ENCODE measurements at places on chromosomes 1 and 21.

DNA sequence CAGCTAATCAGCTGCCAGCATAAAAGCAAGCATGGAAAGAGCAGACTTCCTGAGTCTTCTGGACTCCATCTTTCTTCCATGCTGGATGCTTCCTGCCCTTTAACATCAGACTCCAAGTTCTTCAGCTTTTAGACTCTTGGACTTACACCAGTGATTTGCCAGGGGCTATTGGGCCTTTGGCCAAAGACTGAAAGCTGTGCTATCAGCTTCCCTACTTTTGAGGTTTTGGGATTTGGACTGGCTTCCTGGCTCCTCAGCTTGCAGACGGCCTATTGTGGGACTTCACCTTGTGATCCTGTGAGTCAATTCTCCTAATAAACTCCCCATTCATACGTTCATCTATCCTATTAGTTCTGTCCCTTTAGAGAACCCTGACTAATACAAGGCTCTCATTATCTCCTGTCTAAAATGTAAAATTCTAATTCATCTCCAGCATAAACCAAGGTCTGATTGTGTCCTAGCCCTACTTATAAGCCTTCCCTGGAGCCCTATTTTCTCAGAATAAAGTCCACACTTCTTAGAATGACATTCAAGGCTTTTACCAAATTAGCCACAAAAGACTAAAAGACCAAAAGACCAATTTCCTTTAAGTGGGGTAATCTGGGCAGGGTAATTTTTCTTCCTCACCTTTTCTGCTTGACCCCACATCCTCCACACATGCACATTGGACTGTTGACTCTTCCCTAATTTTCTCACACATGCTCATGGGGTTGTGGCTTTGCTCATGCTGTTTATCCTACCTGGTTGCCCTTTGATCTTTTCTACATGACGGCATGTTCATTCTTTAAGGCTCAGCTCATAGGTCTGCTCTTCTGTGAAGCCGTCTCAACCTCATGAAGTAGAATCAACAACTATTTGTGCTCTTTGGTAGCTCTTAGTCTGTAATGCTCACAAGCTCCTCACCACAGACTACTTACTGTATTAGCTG, 18.1 kb upstream of the ENAH start:
- no peak for DNase-seq

DNA sequence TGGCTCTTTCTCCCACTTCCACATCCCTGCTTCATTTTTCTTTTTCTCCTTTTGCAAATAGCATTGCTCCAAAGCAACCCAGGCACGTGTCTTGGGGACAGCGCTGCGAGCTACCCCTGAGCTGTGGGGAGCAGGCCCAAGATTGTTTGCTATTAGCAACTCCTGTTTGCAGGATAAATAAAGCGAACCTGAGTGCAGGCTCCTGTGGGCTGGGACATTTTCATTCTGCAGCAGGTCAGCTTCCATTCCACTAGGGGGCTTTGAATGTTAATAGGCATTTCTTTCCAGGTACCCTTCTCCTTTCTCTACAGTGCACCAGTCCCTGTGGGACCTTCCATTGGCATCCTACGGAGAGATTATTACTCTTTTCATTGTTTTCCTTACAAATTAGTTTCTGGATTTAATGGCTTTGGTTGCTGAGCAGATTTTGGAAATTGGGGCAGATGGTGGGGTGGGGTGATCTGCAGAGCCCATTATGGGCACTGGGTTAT, 54.0 kb downstream of the OLFML3 start:
- no peak for DNase-seq

- DNase-seq = no peak
Measured at GRCh38 chr1:230611128-230611877, 31.0 kb upstream of the COG2 start.

DNA sequence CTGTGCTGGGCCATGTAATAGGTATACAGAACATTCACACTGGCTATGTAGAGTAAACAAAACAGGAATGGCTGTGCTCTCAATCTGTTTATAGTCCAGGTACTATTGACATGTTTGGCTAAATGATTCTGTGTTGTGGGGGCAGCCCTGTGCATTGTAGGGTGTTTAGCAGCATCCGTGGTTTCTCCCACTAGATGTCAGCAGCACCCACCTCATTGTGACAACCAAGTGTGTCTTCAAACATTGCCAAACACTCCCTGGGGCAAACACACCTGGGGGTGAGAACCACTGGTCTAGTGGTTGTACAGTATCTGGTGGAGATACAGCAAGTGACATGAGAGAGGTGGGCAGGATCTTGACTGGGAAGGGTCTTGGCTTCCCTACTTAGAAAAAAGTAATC, 80.4 kb upstream of the SPATA6 start:
- no peak for DNase-seq

GRCh38 chr1:59081181-59081580, 215.7 kb upstream of the FGGY start:
- no peak for DNase-seq

- no peak for DNase-seq
Measured at GRCh38 chr1:20723537-20724363, 5.9 kb upstream of the KIF17 start.

- DNase-seq = peak; percentile 49
Measured at GRCh38 chr1:109395602-109396512, 1.9 kb downstream of the SORT1 start.

GRCh38 chr21:45516671-45517151, 25.5 kb downstream of the SLC19A1 start:
- no peak for DNase-seq

DNA sequence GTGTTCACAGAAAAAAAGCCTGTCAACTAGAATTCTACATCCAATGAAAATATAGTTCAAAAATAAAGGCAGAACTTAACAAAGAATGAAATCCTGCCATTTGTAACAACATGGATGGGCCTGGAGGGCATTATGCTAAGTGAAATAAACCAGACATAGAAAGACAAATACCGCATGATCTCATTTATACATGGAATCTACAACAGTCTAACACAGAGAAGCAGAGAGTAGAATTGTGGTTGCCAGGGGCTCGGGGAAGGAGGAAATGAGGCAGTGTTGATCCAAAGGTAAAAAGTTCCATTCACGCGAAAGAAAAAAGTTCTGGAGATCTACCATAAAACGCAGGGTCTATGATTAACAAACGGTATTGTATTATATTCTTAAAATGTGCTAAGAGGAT, 282.6 kb downstream of the MRPL39 start:
- DNase-seq = no peak

DNA sequence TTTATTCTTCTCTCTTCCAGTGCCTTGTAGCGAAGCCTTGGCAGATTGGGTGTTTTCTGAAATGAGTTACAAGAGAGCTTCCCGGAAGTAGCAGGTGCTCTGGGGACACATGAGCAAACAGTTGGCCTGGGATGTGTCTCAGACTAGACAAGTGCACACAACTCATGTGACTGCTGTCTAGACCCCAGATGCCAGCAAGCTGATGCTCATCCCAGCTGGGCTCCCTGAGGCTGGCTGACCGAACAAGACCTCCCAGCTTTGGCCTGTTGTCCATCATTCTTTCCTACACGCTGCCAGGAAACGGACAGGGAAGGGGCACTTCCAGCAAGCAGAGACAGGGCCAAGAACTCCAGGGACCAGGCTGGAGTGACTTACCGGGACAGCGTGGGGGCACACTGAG, 18.7 kb upstream of the CSF1 start:
- DNase-seq = no peak

- no peak for DNase-seq
Measured at GRCh38 chr1:15287035-15287979, 40.3 kb downstream of the FHAD1 start.

- no peak for DNase-seq
Measured at GRCh38 chr1:40717955-40718354, 26.5 kb downstream of the NFYC start.

GRCh38 chr21:34593954-34594531, 20.9 kb downstream of the RCAN1 start:
- no peak for DNase-seq

DNA sequence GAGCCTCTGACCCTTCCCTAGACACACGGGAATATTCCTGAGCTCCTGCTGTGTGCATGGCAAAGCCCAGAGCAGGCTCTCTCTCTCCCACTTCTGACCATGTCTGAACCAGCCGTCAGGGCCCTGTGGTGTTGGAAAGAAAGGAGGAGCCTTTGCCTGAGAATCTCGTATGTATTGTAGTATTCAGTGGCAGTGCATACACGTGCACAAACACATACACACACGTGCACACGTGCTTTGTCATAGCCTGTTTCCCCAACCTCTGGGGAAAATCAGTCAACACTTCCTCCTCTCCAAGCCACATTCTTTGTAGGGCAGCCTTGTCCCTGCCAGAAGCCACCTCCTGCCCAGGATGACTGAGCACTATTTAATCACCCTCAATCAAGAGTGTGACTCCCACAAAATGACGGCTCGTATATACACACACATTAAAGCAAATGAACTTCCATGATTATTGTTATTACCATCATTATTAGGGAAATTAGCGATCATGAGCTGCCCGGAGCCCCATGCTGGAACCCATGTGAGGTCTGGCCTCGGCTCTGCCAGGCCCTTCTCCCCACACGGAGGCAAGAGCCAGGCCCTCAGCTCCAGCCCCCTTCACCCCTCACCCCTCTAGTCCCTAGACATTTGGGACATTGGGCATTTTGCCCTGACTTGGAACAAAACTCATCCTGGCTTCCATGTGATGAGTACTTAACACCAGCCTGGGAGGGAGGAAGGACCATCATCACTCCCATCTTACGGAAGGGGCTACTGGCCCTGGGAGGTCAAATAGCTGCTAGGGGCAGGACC, 331.9 kb downstream of the NPHP4 start:
- DNase-seq = no peak

DNA sequence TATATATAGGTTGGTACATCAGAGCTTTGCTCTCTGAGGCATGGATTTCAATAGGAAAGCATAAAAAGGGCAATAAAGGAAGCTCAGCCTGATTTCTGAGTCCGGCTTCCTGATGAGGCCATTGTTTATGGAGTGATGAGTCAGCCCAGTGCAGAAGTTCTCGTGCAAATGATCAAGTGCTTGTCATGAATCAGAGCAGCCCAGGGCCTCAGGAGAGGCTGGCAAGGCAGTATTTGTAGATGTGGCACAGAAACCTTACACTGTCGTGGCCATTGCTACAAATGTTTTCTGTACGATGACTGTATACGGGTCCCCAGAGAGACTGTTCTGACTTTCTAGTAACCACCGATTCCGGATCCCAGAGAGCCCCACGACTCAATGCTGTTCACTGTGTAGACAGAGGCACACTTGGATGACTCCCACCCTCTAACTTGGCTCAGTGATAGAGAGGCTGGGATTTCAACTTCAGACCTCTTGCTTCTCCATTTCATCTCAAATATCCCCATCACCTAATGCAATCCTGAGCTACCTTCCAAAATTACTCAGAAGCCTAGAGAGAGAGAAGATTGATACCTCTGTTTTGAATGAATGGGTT, 26.8 kb downstream of the UMODL1 start:
- peak; percentile 94 for DNase-seq

- DNase-seq = no peak
Measured at GRCh38 chr1:203771901-203772301, 6.9 kb downstream of the LAX1 start.

DNA sequence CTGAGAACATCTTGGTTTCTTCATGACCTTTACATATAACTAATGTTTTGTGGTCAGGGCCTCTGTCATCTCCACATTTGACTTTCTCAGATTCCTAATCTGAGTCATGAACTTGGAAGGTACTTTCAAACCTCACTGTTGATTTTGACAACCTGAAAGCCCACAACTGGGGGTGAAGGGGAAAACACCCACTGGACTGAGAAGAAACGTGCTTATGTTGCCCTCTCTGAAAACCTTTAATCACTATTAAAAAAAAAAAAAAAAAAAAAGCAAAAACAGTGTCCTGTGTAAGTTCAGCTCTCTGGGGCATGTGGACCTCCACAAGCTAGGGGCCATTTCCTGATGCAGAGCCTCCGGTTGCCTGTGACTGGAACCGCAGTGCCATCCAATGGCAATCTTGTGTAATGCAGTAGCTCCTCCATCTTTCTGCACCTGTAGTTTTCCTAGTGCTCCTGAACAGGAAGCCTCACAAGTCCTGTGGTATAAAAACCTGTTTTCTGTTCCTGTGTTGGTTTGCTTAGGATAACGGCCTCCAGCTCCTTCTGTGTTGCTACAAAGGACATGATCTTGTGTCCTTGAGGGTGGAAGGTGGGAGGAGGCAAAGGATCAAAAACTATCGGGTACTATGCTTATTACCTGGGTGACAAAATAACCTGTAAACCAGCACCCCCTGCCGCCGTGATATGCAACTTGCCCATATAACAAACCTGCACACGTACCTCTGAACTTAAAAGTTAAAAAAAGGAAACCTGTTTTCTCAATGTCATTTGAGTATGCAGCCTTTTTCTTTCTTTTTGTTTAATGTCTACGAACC, 124.5 kb downstream of the ZNF648 start:
- DNase-seq = no peak

DNA sequence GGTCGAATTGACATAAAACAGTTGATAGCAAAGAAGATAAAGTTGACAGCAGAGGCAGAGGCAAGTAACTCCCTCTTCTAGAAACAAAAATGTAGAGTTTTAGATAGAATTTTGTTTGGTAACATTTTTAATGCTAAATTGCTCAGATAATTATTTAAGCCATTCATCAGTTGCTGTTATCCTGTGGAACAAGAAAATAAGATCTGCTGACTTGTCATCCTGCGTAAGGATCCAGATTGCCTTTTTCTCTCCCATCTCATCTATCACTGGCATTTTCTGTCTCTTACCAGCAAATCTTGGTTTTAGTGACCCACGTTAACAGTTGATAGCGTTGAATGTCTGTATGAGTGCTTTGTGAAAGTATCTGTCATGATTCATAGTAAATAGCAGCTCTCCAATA, 29.8 kb downstream of the SOAT1 start:
- no peak for DNase-seq

DNA sequence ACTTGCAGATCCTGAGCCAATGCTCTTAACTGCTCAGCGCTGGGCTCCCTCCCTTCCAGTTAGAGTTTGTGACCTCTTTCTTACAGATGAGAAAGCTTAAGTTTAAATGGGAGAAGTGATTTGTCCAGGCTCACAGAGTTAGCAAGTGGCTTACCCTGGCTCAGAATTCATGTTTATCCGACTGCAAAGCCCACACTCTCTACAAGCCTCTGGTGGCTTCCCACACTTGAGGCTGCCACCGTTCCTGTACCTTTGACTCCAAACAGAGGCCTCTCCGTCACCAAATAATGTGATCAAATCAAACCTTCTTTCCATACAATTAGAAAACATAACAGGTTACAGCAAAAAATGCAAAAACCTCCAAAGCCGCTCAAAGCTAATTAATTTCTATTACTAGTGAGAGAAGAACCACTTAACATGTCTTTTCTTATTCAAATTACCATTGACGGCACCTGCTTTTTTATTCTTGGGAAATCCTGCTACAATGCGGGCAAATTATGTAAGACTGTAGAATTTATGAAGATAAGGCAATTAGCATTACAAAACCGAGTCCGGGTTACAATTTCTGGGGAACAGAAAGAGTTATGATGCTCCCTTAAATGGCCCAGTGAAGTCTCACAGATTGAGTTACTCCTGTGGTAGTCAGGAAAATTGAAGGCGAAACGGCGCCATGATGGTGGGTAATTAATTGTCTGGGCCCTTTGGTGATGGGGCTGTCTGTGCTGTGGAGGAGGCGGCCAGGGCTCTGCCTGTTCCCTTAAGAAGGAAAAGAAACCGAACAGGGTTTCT, 324.3 kb upstream of the POU3F1 start:
- no peak for DNase-seq

All from non-pigmented ciliary epithelial cell (primary cell).